ENCODE measurements at places on chromosomes 2 and 18. TPM values are rescaled to one million over a fixed set of nuclear protein-coding genes. Genes with fewer than 3 reads are reported as not detected.

DNA sequence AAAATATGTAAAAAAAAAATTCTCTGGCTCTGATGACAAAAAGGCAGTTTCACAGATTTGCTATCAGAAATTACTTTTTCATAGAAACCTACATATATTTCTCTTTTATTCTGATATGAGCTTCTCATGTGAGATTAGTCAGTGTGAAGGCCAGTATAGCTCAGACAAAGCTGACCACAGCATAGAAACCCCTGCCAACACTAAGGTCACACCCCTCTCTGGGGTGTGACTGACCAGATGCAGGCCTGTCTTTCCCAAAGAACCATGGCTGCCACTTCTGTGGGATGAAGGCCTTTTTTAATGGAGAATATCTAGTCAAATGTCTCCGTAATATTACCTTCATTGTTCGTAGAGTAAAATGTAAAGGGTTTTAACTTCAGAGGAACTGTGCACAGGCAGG lies 330.3 kb upstream of the KCNJ3 start:
- no peak overlapping the region for H3K27ac ChIP-seq
- no peak overlapping the region for H3K4me3 ChIP-seq
- no peaks in the 10 kb centered on the region for H3K27me3 ChIP-seq

GRCh38 chr18:31500051-31500688 lies 2.2 kb downstream of the DSG2 start:
- H3K4me1 ChIP-seq: peaks cover 34% of the 10 kb centered on the region
- no peak for DNase-seq
- no peak overlapping the region for H3K27ac ChIP-seq
- H3K27me3 ChIP-seq: 0 out of 2 replicates have a peak, but pooled peaks cover 6% of the 10 kb centered on the region

CABLES1 gene
- total RNA-seq: 8.8 TPM

GKN2 gene
- not detected for total RNA-seq

DNA sequence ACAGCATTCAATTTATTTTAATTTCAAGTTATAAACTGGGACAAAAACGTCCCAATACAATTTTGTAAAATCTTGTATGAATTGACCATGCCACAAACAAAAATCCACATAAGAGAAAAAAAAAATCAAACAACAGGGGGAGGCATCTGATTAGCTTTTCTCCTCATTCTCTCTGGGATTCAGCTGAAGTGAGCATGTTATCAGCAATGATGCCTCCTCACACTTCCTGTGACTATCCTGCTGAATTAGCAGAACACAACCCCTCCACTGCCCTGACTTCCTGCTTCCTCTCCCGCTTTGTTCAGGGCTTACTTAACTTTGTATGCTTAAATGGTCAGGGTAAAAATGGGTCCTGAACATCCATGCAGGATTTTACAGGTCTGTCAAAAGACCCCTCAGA lies 132.2 kb upstream of the ITGB6 start:
- H3K36me3 ChIP-seq: no peaks in the 10 kb centered on the region
- peak; percentile 50 for DNase-seq
- no peaks in the 10 kb centered on the region for H3K27me3 ChIP-seq
- no peak overlapping the region for H3K4me3 ChIP-seq
- H3K27ac ChIP-seq: no peak overlapping the region

GRCh38 chr18:48455555-48456478 lies 46.6 kb upstream of the ZBTB7C start:
- H3K27me3 ChIP-seq: no peaks in the 10 kb centered on the region
- no peak overlapping the region for H3K27ac ChIP-seq
- no peak for DNase-seq
- H3K4me3 ChIP-seq: no peak overlapping the region

GRCh38 chr2:3483986-3484960 lies 35.1 kb downstream of the ADI1 start:
- H3K4me1 ChIP-seq: no peaks in the 10 kb centered on the region
- no peak overlapping the region for H3K4me3 ChIP-seq
- no peaks in the 10 kb centered on the region for H3K36me3 ChIP-seq

DNA sequence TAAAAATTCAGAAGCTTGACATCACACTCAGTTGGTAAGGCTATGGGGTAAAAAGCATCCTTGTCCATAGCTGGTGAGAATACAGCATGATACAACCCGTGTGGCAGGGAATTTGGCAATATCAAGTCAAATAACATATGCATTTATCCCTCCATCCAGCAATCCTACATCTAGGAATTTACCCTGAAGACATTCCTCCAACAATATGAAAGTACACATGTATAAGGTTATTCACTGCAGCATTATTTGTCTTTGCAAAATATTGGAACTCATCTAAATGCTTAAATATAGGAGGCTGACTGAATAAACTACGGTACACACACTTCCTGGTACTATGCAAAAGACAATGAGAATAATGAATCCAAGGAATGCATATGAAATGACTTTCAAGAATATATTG lies 101.0 kb downstream of the MEP1B start:
- H3K4me1 ChIP-seq: no peaks in the 10 kb centered on the region
- no peak overlapping the region for H3K4me3 ChIP-seq
- DNase-seq: no peak
- H3K36me3 ChIP-seq: no peaks in the 10 kb centered on the region
- H3K27me3 ChIP-seq: no peaks in the 10 kb centered on the region

GRCh38 chr2:64634345-64635267 lies 19.1 kb downstream of the SERTAD2 start:
- H3K36me3 ChIP-seq: no peaks in the 10 kb centered on the region
- H3K4me3 ChIP-seq: no peak overlapping the region
- no peak overlapping the region for H3K27ac ChIP-seq
- peaks cover 35% of the 10 kb centered on the region for H3K4me1 ChIP-seq

SIX2 gene
- total RNA-seq: 0.31 TPM

GRCh38 chr2:155060896-155061295 lies 362.4 kb downstream of the KCNJ3 start:
- no peaks in the 10 kb centered on the region for H3K36me3 ChIP-seq
- no peak for DNase-seq
- H3K4me3 ChIP-seq: no peak overlapping the region
- no peak overlapping the region for H3K27ac ChIP-seq
- H3K27me3 ChIP-seq: no peaks in the 10 kb centered on the region

PAX8 gene
- total RNA-seq: 0.16 TPM

DSG2 gene
- 144 TPM for total RNA-seq

DNA sequence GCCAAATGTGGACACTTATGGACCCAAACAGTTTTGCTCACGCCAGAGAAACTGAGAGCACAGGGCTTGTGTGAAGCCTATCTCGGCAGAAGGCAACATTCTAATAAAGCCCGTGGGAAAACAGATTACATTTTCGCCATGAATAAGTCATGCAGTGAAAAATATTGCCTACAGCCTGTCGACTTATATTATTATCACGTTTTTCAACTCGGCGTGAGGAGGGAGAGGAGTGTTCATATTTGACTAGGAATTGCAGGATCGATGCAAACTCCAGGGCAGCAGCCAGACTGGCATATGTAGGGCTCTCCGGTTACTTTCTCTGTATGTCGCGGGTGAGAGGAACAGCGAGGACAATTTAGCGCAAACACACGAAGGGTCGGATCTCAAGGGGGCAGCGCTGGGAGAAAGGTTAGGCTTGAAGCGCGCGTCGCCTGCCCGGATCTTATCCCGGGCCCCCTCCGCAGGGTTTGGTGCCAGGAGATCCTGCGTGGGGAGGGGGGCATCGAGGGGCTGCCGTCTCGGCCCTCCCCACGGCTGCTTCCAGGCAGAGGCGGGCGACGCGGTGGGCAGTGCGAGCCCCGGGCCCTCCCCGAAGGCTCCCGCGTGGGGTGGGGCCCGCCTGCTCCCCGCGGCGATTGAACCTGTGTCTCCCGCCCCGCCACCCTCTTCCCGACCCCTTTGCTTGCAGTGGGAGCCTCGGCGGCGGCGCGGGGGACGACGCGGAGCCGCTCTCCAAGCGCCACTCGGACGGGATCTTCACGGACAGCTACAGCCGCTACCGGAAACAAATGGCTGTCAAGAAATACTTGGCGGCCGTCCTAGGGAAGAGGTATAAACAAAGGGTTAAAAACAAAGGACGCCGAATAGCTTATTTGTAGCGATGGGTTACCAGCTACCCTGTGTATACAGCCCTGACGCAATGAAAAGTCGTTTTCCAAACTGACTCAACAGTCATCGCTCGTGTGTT lies 4.4 kb downstream of the ADCYAP1 start:
- peaks cover 100% of the 10 kb centered on the region for H3K27me3 ChIP-seq
- H3K4me3 ChIP-seq: peak overlapping the region; percentile 76
- H3K27ac ChIP-seq: no peak overlapping the region
- DNase-seq: peak; percentile 80
- H3K36me3 ChIP-seq: no peaks in the 10 kb centered on the region

KIDINS220 gene
- total RNA-seq: 38.2 TPM

GRCh38 chr18:77223221-77223639 lies 26.4 kb upstream of the GALR1 start:
- H3K27me3 ChIP-seq: no peaks in the 10 kb centered on the region
- no peaks in the 10 kb centered on the region for H3K36me3 ChIP-seq
- DNase-seq: peak; percentile 10
- no peak overlapping the region for H3K27ac ChIP-seq
- peaks cover 8% of the 10 kb centered on the region for H3K4me1 ChIP-seq

SPATA3 gene
- total RNA-seq: not detected

- no peaks in the 10 kb centered on the region for H3K27me3 ChIP-seq
- no peak overlapping the region for H3K27ac ChIP-seq
- H3K4me1 ChIP-seq: no peaks in the 10 kb centered on the region
- no peak overlapping the region for H3K4me3 ChIP-seq
- H3K36me3 ChIP-seq: no peaks in the 10 kb centered on the region
- DNase-seq: no peak
Observed at GRCh38 chr2:95310216-95310615, 13.1 kb downstream of the KCNIP3 start.

AKAIN1 gene
- not detected for total RNA-seq

COL4A4 gene
- total RNA-seq: 3.1 TPM

- no peaks in the 10 kb centered on the region for H3K27me3 ChIP-seq
- H3K4me3 ChIP-seq: no peak overlapping the region
- H3K27ac ChIP-seq: no peak overlapping the region
- H3K4me1 ChIP-seq: no peaks in the 10 kb centered on the region
- DNase-seq: no peak
Observed at GRCh38 chr18:11957636-11958035, 23.7 kb upstream of the IMPA2 start.

DNA sequence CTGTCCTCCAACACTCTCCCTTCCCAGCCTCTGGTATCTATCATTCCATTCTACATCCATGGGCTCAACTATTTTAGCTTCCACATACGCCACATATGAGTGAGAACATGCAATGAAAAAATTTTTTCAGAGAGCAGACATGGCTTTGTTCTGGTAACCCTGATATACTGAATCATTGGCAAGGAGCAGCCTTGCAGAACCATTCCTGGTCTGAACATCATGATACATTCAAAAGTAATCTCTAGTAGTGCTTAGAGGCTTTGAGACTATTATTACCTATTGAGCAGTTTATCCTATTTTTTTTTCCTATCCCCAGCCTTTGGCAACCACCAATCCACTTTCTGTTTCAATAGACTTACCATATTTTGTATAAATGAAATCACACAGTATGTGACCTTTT lies 393.1 kb upstream of the KCNH7 start:
- H3K27me3 ChIP-seq: no peaks in the 10 kb centered on the region
- H3K4me1 ChIP-seq: no peaks in the 10 kb centered on the region
- H3K27ac ChIP-seq: no peak overlapping the region
- no peaks in the 10 kb centered on the region for H3K36me3 ChIP-seq
- H3K4me3 ChIP-seq: no peak overlapping the region
- DNase-seq: no peak

GRCh38 chr2:50397992-50398765 lies 633.8 kb downstream of the NRXN1 start:
- no peak overlapping the region for H3K4me3 ChIP-seq
- peak overlapping the region; percentile 4 for H3K27ac ChIP-seq
- no peaks in the 10 kb centered on the region for H3K36me3 ChIP-seq
- peaks cover 31% of the 10 kb centered on the region for H3K4me1 ChIP-seq
- no peak for DNase-seq
- H3K27me3 ChIP-seq: no peaks in the 10 kb centered on the region

GRCh38 chr18:28143725-28144124 lies 33.2 kb downstream of the CDH2 start:
- H3K36me3 ChIP-seq: no peaks in the 10 kb centered on the region
- H3K4me1 ChIP-seq: no peaks in the 10 kb centered on the region
- no peak for DNase-seq
- H3K27ac ChIP-seq: no peak overlapping the region
- no peaks in the 10 kb centered on the region for H3K27me3 ChIP-seq

DNA sequence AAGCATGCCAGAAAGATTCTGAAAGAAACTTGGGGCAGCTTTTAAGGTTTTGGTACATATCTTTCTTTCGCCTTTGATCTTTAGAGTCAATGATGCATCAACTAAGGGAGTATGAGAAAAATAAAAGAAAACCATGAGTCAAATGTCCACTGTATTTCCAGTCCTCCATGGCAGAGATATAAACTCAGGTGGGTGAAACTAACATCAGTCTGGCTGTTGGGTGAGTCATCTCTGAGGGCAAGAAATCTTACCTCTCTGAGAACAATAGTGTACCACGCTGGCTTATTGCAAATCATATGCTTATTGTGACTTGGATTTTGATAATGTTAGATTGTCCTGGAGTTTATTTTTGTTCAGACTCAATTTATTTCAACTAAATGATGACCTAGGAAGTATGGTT lies 521.0 kb downstream of the PLCL1 start:
- DNase-seq: no peak
- H3K27ac ChIP-seq: no peak overlapping the region
- H3K4me3 ChIP-seq: no peak overlapping the region
- no peaks in the 10 kb centered on the region for H3K27me3 ChIP-seq
- no peaks in the 10 kb centered on the region for H3K36me3 ChIP-seq

- DNase-seq: no peak
- H3K36me3 ChIP-seq: no peaks in the 10 kb centered on the region
- no peaks in the 10 kb centered on the region for H3K27me3 ChIP-seq
- no peak overlapping the region for H3K4me3 ChIP-seq
- peaks cover 54% of the 10 kb centered on the region for H3K4me1 ChIP-seq
Observed at GRCh38 chr18:25283781-25284180, 68.2 kb downstream of the ZNF521 start.

- 0 out of 2 replicates have a peak, but pooled peaks cover 2% of the 10 kb centered on the region for H3K4me1 ChIP-seq
- H3K27me3 ChIP-seq: no peaks in the 10 kb centered on the region
- H3K27ac ChIP-seq: no peak overlapping the region
- no peak overlapping the region for H3K4me3 ChIP-seq
- DNase-seq: no peak
Observed at GRCh38 chr18:44869533-44869932, 188.8 kb downstream of the SETBP1 start.

SNORC gene
- 0.62 TPM for total RNA-seq

- no peaks in the 10 kb centered on the region for H3K36me3 ChIP-seq
- no peak overlapping the region for H3K4me3 ChIP-seq
- no peak overlapping the region for H3K27ac ChIP-seq
- no peaks in the 10 kb centered on the region for H3K27me3 ChIP-seq
Observed at GRCh38 chr2:151672277-151672676, 62.0 kb downstream of the NEB start.

GPD2 gene
- 67.4 TPM for total RNA-seq

- H3K4me1 ChIP-seq: peaks cover 25% of the 10 kb centered on the region
- peak overlapping the region; percentile 70 for H3K4me3 ChIP-seq
- H3K27me3 ChIP-seq: no peaks in the 10 kb centered on the region
Observed at GRCh38 chr2:10124538-10125045, 2.1 kb downstream of the RRM2 start.

GRCh38 chr2:215140166-215140707 lies 1.8 kb upstream of the ABCA12 start:
- no peak overlapping the region for H3K4me3 ChIP-seq
- no peak for DNase-seq
- no peaks in the 10 kb centered on the region for H3K36me3 ChIP-seq

- H3K4me1 ChIP-seq: no peaks in the 10 kb centered on the region
- H3K27ac ChIP-seq: no peak overlapping the region
- H3K4me3 ChIP-seq: no peak overlapping the region
- no peak for DNase-seq
Observed at GRCh38 chr18:36382854-36383253, 85.3 kb downstream of the FHOD3 start.

GRCh38 chr2:232533944-232534710 lies 5.4 kb upstream of the CHRNG start:
- no peak overlapping the region for H3K4me3 ChIP-seq
- no peaks in the 10 kb centered on the region for H3K36me3 ChIP-seq
- peaks cover 4% of the 10 kb centered on the region for H3K4me1 ChIP-seq
- no peaks in the 10 kb centered on the region for H3K27me3 ChIP-seq
- no peak overlapping the region for H3K27ac ChIP-seq
- no peak for DNase-seq

Measured in GM23338 (cell line).